ENCODE measurements at places on chromosomes 16 and 17.

- no peak for DNase-seq
Observed at GRCh38 chr16:68454920-68455435, 6.7 kb upstream of the SMPD3 start.

DNA sequence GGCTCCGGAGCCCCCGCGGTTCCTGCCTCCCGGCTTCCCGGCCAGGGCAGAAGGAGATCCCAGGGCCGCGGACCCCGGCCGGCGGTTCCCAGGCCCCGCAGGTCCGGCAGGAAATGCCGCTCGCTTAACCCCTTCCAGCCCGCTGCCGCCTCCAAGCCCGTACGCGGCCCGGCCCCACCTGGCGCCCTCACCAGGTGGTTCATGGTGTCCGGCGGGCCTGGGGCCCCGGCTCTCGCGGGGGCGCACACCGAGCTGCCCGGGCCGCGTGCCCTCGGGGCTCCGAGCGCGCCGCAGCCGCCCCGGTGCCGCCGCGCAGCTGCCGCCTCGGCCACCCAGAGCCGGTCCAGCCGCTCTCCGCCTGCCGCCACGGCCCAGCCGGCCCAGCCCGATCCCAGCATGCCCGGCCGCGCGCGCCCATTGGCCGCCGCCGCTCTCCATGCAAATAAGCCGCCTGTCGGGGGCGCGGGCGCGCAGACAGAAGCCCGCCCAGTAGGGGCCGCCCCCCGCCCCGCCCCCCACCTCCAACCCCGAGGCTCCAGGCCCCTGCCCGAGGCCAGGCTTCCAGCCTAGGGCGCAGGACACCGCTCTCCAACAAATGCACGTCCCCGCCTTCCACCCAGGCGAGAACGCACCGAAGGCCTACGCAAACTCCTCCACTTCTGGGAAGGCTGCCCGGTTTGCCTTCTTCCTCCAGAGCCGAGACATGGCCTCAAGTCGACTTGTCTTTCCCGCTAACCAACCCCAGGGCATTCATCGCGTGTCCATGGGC lies at the start of gene BCAR1:
Gene BCAR1 (minus strand): TSS at position 345 of the 769 bp plus-strand sequence. CDS start 142 bp downstream, at position 203.
- DNase-seq, result peak; percentile 93

- DNase-seq, result no peak
Observed at GRCh38 chr17:76695059-76695831, 15.5 kb downstream of the MXRA7 start.

DNA sequence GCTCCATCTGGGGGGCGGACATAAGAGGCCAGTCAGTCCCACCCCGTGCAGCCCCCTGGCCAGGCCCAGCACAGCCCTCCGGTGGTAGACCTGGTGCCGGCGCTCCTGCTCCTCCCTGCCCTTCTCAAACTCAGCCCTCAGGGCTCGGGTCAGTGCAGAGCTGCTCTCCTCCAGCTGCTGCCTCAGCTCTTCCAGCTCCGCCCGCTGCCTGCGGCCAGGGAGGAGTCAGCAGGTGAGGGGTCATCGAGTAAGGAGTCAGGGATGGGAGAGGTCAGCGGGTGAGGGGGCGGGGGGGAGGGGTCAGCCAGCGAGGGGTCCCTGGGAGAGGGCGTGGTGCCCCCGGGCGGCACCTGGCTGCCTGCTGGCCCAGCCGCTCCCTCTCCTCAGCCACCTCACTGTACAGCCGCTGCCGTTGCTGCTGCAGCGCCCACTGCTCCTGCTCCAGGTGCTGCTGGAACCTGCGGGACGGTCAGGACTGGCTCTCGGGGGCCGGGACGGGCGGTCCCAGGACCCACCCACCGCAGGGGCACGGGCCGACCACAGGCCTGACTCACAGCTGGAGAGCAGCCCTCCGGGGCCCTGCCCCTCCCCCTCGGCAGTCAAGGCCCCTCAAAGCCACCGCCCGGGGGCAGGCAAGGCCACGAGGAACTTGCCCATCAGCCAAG lies 26.5 kb upstream of the AATK start:
- no peak for DNase-seq

- DNase-seq, result no peak
Observed at GRCh38 chr16:49534901-49535610, 161.5 kb downstream of the C16orf78 start.

DNA sequence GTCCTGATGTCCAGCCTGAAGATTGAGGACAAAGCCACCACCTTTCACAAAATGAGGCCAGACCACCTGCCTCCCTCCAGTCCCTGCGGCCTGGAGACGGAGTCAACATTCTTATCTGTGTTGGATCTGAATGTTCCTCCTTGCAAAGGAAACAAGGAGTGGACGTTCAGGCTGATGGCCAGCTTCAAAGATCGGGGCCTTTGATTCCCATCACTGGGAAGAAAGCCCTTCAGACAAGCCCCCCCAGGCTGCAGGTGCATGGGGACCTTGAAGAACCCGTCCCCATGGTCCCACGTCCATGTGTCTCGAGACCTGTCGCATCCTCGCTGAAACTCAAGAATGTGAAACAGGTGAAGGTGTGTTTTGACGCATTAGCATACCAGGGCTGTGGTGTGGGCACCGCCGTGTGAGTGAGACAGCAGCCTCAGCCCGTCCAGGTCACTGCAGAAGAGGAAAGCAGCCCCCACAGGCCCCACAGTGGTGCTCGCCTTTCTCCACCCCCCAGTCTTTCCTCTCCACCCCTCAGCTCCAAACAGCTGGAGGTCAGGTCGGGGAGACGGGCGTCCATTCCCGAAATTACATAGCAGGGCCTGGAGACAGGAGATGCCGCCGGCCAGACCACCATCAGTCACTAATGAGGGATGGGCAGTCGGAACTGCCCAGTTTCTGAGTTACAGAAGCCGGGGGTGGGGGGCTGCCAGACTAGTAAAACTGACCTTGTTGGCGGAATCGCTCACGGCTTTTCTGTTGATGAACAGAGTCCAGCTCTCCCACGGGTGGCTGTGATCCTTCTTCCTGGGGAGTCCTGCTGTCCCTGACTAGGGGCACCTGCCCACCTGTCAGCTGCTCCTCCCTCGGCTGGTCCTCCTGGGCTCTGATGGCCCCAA lies 877 bp upstream of the CSNK1D start:
- DNase-seq, result no peak

GRCh38 chr16:82241469-82242052 lies 71.5 kb upstream of the MPHOSPH6 start:
- no peak for DNase-seq

DNA sequence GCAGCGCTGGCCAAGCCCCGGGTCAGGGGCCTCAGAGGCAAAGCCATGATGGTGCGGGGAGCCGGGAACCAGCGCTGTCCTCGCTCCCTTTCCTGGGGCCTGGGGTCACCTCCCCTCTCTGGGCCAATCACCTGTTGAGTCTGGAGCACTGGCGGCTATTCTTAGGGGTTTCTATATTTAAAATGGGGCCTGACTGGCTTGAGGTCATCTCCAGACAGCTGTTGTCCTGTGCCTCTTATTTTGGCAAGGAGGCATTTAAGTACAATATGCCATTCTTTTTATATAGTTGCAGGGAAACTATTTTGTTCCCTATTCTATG lies at the start of gene COX6A2:
Gene COX6A2 (minus strand): TSS at position 82 of the 319 bp plus-strand sequence. CDS start 35 bp downstream, at position 47.
- DNase-seq, result no peak

GRCh38 chr17:74455025-74455545 lies 11.3 kb upstream of the CD300A start:
- DNase-seq, result no peak

DNA sequence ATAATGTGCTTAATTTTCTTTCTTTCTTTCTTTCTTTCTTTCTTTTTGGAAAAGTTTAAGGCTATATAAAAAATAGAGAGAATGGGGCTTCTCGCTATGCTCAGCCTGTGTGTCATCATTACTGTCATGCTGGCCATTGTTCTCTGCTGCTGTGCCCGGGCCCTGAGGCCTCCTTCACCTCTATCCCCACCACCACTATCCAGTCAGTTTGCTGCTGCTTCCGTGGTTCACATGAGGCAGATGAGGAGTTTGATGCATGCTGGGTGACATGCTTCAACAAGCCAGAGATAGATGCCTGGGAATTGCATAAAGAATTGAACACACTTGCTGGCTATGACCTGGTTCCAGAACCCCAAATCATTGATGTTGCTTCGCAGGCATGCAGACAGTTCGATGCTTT lies 36.3 kb downstream of the PITPNC1 start:
- no peak for DNase-seq

- no peak for DNase-seq
Observed at GRCh38 chr17:77826132-77826873, 132.2 kb upstream of the TNRC6C start.

- no peak for DNase-seq
Observed at GRCh38 chr17:78095035-78095434, 33.5 kb downstream of the TMC6 start.

GRCh38 chr16:3481696-3482658 lies 13.3 kb downstream of the C16orf90 start:
- DNase-seq, result peak; percentile 82

GRCh38 chr17:47172696-47173565 lies 16.2 kb downstream of the CDC27 start:
- DNase-seq, result no peak

DNA sequence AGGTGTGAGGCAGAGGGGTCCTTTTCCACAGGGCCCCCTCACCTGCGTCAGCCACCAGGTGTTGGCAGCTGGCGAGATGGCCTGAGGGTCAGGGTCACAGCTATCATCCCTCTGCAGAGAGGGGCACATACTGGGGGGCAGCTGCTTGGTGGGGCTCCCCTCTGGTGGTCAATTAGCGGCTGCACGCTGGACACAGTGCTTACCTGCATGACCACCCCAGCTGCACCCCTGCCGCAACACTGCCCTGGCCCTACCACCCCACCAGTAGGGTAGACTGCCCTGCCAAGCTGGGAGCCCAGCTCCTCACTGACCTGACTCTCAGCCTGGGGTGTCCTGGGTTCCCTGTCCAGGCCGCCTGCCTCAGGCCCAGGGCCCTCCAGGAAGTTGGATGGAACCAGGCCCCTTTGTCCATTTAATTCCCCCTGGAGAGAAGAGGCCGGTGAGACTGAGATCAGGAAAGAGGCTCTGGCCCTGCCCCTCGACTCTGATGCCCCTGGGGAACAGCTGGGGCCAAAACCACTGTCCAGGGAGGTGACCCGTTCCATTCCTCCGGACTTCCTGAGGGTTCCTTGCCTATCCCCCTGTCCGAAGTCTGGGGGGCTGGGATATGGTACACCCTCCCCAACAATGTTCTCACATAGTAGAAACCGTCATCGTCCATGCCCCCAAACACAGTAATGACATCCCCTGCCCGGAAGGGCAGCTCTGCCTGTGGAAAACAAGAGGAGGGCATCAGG lies 23.7 kb downstream of the TSPOAP1 start:
- no peak for DNase-seq

DNA sequence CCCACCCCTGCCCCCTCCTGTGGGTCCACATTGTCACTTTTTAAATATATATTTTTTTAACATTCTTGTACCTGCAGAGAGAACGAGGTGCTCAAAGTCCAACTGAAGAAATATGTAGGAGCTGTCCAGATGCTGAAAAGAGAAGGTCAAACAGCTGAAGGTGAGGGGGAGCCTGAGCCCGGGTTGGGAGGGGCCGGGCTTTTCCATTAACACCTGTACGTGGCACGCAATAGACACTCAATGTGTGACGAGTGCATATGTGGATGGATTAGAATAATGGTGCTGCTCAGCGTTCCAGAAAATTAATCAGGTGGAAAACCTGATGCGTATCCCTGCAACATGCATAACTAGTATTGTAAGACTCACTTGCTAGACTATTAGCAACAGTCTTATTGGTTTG lies 223.0 kb downstream of the SNX29 start:
- DNase-seq, result no peak

- DNase-seq, result no peak
Observed at GRCh38 chr16:70611224-70611598, 35.1 kb upstream of the IL34 start.

DNA sequence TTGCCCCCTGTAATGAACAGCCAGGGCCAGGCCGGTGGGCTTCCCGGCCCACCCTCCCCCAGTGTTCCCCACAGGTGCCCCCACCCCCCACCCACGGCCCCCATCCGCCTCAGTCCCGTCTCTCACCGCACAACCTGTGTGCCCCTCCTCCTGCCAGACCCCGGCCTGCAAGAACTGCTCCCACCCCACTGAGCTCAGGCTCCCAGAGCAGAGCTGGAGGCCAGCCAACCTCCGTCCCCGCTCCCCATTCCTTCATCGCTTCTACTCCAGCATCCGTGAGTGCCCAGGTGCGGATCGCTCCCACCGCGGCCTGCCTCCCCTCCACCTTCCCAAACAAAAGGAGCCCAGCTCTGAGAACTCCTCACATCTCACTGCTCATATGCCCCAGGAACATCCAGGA lies 4.2 kb downstream of the MVD start:
- no peak for DNase-seq

DNA sequence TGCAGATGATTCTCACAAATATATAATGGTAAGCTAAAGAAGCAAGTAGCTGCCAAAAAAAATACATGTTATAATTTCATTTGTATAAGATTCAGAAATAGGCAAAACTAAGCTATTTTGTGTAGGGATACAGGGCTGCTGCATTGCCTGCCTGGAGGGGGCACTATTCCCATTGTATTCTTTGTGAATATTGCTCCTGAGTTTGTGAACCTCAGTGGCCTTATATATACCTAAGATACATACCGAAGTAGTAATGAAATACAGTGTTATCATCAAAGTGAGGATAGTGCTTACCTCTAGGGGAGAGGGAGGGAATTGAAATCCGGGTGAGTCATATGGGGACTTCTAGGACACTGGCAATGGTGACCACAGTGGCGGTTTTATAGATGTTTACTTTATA lies 53.5 kb downstream of the C17orf58 start:
- no peak for DNase-seq

GRCh38 chr17:17141279-17141678 lies 64.9 kb downstream of the PLD6 start:
- DNase-seq, result peak; percentile 78

GRCh38 chr17:28796062-28796461 lies 46.5 kb downstream of the FAM222B start:
- DNase-seq, result no peak

GRCh38 chr17:7502987-7503386 lies 18.8 kb downstream of the POLR2A start:
- DNase-seq, result no peak

GRCh38 chr16:88014252-88014781 lies 63.1 kb downstream of the BANP start:
- no peak for DNase-seq

- DNase-seq, result no peak
Observed at GRCh38 chr17:50034498-50035364, 21.2 kb upstream of the ITGA3 start.

DNA sequence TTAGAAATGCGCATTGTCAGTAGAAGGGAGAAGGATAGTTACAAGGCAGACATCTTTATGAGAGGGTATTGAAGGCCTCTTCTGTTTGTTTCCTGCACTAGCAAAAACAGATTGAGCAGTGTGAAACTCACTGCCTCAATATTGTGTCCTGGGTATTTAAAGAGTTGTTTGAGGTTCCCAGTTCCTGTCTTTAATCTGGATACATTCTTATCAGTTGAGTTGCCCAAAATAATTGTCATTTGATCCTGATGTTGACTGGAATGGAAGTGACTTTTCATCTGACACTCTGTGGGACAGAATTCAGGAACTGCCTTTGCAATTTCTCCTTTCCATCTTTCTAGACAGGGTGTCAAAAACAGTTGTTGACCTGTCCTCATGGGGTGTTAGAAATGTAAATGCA lies 1.7 kb downstream of the ATP6V0A1 start:
- no peak for DNase-seq

- no peak for DNase-seq
Observed at GRCh38 chr16:51045186-51045585, 105.9 kb downstream of the SALL1 start.

Measured in testis (tissue), 5 donors.